Tibial nerve (tissue), 4 donors: ENCODE measurements at places on chromosomes 12 and 14.

DNA sequence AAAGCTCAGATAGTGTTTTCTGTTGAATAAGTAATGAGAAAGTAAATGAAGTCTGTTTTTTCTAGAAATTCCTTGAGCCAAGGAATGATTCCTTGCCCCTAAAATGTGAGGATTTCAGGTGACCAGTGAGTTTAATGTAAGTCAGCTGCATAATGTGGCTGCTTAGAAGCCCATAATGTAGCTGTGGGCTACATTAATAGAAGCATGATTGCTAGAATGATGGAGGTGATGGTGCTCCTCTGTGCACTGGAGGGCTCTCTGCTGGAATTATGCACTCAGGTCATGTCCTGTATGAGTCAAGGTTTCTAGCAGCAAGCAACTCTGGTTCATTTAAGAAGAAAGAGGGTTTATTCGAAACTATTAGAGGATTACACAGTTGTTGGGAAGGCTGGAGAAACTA is 19.6 kb upstream of the PWP1 start:
- DNase-seq, result no peak

- DNase-seq, result no peak
Measured at GRCh38 chr14:100828031-100828769, 2.3 kb downstream of the MEG3 start.

DNA sequence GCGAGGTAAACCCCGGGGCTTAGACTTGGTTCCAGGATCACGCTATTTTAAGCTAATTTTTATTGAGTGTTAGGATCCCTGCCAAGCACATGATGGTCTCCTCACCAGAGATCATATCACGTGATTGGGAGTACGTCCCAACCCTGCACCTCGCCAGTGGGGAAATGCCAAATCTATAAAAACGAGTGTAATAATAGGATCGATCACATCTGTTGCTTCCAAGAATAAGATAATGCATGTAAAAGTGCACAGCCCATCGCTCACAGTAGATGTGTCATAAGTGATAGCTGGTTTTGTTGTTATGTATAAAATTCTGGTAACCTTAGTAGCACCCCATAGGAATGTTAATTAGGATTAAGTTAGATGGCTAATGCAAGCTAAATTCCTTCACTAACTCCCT is 581.0 kb upstream of the TMEM132C start:
- DNase-seq, result no peak

- DNase-seq, result no peak
Measured at GRCh38 chr14:70884595-70885342, 22.5 kb upstream of the PCNX1 start.

DNA sequence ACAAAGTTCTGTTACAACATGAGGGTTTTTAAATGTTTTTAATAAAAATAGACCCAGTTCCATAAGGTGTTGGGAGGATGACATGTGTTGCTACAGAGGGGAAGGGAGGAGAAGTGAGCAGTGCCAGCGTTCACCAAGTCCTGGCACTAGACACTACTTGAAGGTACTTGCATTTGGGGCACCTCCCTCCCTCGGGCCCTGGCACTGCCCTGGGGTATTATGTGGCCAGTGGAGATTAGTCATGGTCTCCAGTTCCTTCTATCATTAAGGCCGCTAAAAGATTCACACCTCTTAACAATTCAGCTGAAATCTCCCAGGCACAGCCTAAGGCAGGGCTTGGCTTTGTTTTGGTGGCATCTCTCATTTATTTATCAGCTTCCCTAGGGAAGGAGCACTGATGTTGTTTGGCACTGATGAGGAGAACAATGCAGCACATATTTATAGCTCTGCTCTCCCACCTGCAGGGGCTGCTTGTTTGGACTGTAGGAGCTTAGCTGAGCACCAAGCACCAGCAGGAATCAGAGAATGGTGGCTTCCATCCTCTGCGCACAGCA is 155.5 kb upstream of the NTF3 start:
- DNase-seq, result no peak

GRCh38 chr12:107921062-107921461 is 146.6 kb downstream of the ASCL4 start:
- DNase-seq, result no peak

- no peak for DNase-seq
Measured at GRCh38 chr14:92726135-92726932, 22.1 kb downstream of the LGMN start.

- no peak for DNase-seq
Measured at GRCh38 chr12:82996168-82996812, 309.6 kb downstream of the TMTC2 start.

DNA sequence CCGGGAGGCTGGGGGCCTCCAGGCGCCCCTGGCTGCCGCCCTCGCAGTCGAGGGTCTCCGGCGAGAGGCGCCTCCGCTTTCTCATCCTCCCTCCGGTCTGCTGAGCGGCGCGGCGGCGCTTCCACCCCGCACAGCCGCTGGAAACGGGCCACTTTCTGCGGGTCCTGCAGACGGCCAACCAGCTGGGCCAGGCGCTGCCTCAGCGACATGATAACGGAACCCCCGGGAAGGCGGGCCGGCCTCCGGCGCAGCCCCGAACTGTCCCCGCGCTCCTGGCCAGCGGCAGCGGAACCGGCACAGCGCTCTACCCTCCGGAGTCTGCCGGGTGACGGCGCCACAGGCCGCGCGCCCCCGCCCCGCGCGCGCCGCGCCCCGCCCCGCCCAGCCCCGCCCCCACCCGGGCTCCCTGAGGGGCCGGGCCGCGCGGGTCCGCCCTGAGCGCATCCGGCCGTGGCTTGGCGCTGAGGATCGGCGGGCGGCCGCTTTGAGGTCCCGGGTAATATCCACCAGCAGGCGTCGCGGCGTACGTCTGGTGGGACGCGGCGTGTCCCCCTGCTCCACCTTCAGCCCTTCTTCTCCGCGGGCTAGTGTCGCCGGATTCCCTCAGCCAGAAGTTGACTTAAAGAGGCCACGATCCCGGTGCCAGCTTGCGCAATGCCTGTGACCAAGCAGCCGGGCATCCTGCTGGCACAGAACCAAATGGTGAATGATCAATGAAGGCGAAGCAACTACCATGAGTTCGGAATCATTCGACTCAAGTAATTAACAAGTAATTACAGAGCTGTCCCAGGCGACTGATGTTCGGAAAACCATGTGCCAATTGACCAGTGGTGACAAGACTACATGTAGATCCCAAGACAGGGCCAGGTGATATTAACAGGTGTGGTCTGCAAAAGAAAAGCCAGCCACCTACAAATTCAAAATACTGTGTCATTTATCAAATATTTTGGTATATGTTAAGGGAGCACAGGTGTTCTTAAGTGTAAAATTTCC is at the start of gene SGPP1:
Gene SGPP1, minus strand, starts transcription at position 330 of the 993 bp plus-strand sequence. Its CDS starts 121 bp downstream, at position 209.
- DNase-seq, result peak; percentile 40

GRCh38 chr14:72906316-72906715 is 12.4 kb upstream of the DPF3 start:
- DNase-seq, result no peak

DNA sequence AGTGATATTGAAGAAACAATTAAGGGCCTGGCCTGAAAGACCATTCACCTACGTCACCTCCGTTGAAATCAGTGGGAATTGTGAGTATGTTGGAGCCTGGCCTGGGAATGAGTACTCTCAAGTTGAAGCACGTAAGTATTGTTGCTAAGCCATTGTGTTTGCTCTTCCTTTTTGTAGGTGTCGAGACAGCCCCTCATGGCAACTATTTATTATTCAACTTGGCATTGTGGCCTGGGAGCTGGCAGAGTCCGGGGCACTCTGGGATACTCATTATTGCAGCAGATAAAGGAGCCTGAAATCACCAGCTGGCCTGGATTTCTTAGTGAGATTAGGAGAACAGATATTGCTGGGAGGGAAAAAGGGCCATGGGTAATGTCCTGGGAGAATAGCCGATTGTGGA is 147.4 kb downstream of the C12orf75 start:
- DNase-seq, result no peak

DNA sequence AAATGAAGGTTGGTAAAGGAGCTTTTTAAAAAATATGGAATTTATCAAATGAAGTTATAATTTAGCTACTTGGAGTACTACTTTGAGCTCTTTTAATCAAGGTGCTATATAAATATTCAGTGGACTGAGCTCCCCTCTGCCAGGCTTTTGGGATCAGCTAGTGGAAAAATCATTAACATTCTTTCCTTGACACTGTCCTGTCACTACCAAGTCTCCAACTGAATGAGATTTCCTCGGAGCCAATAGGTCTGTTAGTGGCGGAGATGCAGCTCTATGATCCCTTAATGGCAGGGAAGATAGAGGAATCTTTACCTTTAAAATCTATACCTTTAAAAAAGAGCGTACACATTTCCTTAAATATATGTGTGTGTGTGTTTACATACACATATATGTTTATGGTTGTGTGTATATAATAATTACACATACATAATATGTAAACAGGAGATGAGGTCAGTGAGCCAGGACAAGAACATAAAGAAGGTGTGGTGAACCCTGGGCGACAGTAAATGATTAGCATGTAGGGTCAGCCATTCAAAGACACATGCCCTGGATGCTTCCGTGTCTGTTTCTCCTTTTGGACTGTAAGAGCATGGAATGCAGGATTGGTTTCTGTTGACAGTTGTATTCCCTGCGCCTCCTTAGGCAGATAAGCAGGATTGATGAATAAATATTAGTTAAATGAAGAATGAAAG is 47.7 kb upstream of the ATP2A2 start:
- DNase-seq, result no peak

- DNase-seq, result peak; percentile 14
Measured at GRCh38 chr12:46266869-46267574, 1.8 kb downstream of the SLC38A1 start.

- DNase-seq, result no peak
Measured at GRCh38 chr12:132719141-132719953, 8.7 kb downstream of the PGAM5 start.

- no peak for DNase-seq
Measured at GRCh38 chr12:45477526-45477925, 252.0 kb upstream of the ARID2 start.
